ENCODE measurements at places on chromosomes 16 and 17. TPM values are rescaled to one million over a fixed set of nuclear protein-coding genes. Genes with fewer than 3 reads are reported as not detected.

Gene TBX2
- 42.6 TPM for total RNA-seq

Gene PCYT2
- total RNA-seq: 20.8 TPM

DNA sequence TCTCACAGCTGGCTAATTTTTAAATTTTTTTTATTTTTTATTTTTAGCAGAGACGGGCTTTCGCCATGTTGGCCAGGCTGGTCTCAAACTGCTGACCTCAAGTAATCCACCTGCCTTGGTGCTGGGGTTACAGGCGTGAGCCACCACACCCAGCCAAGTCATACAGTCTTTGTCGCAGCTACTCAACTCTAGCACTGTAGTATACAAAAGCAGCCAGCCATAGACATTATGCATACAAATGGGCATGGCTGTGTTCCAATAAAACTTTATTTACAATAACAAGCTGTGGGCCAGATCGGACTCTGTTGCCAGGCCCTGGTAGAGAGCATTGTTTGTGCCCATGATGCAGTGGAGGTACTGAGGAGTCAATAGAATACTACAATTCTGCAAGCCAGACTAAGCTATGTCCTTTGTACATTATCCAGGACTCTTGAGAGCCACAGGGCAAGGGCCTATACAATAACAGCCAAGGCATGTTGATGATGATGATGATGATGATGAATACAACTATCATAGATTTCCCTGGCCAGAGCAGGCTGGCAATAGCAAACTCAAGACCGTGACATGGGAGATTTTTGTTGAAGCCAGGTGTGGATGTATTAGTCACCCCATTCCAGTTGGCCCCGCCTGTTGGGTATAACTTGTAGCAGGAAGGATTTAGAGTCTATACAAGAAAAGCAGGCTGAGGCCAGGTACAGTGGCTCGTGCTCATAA lies 101.8 kb downstream of the MYH11 start:
- no peak for DNase-seq

Gene ETV4
- total RNA-seq: 2.3 TPM

GRCh38 chr16:88591577-88592021 lies 21.4 kb downstream of the ZC3H18 start:
- no peak for DNase-seq

Gene NPW
- total RNA-seq: 1.2 TPM

Gene CBFA2T3
- total RNA-seq: 4.4 TPM

DNA sequence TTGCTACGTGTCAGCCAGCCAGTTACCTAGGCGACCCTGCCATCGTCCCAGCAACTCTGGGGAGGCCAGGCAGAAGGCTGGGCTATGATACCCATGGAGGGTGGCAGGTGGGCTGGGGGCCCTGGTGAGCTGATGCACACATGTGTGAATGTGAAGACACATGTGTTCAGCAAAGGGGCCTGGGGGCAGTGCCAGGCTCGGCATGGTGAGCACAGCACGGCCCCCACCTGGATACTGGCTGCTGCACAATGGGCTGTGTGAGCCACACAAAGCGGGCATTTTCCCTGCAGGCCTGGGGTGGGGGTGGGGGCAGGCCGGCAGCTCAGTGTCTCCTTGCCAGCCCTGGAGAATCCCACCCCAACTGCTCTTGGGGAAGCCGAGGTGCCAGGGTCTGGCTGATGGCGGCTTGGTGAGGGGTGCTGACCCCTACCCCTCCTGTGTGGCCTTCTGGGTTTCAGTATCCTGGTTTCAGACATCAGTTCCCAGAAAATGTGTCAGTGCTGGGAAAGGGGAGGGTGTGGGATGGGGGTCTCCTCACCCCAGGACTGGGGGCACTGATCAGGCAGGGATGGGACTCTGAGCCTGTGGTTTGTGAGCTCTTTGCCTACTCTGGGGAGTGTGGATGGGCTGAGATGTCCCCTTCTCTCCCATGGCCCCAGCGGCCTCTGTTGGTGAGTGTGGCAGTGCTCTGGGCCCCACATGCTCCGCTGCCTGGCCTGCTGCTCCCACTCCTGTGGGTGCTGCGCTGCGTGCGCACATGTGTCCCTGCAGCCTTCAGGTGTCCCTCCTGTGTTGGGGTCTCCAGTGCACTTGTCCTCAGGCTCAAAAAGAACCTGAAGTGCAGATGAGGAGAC lies 5.1 kb downstream of the LLGL1 start:
- no peak for DNase-seq

DNA sequence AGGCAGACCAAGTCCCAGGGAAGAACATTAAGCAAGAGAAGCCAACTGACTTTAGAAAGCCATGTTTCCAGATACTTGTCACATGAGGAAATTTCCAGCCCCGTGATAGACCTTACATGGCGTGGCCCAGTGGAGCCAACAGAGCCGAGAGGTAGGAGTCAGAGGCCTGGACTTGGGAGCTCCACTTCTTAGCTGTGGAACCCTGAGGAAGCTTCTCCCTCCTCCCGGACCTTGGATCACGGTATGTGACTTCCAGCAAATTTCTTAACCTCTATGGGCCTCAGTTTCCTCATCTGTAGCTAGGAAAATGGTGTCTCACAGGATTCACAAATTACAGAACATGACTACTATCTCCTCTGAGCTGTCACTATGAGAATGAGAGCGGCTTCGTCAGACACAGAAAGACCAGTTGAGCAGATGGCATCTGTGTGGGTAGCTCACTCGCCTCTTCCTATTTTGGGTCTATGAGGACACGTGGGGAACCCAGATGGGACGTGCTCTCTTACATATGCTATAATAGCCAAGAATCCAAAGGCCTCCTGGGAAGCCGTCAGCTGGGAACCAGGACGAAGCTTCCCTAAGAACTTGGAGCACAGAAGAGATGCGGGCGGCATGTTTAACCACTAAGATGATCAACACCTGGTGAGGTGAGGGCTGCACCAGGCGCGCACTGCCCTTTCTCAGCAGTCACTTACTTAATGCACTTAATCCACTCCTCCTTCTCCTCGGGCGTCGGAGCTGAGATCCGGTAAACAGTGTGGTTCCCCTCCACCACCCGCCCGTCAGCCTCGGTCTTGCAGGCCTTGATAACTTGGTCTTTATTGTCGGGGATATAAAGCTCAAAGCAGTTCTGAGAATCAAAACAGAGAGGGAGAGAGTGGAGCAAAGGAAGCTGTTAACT lies 102.3 kb downstream of the CYTH1 start:
- no peak for DNase-seq

- DNase-seq: no peak
Measured at GRCh38 chr17:39549747-39550573, 57.8 kb downstream of the NEUROD2 start.

- no peak for DNase-seq
Measured at GRCh38 chr17:2735896-2736295, 13.6 kb downstream of the CCDC92B start.

Gene PRSS53
- 2.4 TPM for total RNA-seq

DNA sequence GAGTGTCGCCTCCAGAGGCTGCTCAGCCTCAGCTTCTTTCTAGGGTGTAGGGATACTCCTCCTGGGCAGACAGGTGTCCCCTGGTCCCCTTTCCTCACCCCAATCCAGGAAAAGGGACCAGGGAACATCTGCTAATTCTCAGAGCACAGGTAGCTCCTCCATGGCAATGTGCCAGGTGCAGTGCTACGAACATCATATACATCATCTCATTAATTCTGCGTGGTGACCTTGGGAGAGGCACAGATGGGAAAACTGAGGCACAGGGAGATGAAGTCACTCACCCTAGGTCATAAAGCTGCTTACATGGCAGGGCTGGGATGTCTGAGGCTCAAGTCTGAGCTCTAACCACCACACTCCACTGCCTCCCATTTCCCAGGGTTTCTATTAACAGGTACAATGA lies 11.7 kb downstream of the HDAC5 start:
- DNase-seq: no peak

Gene ZNF423
- 12.5 TPM for total RNA-seq

DNA sequence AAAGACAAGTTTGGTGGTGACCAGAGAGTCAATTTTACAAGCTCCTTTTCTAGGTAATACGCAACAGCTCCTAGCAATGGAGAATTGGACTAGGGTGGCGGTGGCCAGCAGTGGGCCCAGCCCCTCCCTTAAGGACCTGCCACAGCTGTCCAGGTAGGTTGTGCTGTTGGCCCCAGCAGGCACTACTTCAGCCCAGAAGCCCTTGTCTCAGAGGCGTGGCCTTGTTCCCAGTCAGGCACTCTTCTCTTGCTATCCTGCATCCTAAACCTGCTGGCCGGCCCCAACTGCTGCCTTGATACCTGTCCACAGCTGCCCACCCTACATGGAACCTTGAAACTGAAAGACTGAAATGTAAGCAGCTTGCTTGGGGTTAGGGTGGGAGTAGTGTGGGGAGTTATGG lies 989 bp upstream of the GALK1 start:
- DNase-seq: no peak

DNA sequence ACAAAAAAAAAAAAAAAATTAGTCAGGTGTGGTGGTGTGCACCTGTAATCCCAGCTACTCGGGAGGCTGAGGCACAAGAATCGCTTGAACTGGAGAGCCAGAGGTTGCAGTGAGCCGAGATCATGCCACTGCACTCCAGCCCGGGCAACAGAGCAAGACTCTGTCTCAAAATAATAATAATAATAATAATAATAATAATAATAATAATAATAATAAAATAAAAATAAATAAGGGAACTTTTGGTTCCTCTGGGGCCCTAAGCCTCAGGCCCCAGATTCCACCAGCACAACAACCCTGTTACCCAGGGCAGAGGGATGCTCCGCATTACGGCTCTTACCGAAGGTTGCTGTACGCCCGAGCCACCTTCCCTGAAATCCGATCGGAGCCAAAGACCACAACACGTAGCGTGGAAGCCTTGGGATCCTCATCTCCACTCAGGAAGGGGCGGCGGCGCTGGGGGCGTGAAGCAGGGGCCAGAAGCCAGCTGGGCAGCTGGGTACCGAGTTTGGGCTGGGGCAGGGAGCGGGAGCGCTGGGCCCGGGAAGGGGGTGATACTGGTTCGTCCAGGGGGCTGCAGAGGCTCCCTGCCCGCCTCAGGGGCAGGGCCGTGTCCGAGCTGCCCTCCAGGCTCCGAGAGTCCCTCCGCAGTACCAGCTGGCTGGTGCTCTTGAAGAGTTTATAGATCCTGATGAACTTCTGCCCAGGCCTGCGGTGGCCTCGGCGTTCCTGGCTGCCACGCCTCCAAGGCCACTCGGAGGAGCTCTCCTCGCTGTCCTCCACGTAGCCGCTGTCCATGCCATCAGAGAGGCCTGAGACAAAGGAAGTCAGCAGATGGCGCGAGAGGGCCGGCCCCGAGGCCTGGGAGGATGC lies 20.6 kb upstream of the PIK3R6 start:
- peak; percentile 79 for DNase-seq

GRCh38 chr17:17064322-17064721 lies 22.1 kb downstream of the MPRIP start:
- peak; percentile 16 for DNase-seq

DNA sequence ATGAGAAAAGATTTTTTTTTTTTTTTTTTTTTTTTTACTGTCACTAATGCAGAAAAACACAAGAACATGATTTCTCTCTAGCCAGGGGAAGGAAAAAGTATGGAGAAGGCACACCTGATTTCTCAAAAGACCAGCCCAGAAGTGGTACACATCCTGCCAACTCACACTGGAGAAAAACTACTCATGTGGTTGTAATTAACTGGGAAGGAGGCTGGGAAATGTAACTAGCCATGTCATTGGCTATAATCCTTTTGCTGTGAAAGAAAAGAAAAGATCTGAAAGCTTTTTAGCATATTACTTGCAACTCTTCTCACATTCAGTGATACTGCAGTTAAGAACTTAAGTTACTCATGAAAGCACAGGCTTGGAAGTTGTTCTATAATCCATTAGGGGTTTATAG lies 195.9 kb upstream of the PMFBP1 start:
- DNase-seq: no peak

Gene ASPA
- 6.6 TPM for total RNA-seq

DNA sequence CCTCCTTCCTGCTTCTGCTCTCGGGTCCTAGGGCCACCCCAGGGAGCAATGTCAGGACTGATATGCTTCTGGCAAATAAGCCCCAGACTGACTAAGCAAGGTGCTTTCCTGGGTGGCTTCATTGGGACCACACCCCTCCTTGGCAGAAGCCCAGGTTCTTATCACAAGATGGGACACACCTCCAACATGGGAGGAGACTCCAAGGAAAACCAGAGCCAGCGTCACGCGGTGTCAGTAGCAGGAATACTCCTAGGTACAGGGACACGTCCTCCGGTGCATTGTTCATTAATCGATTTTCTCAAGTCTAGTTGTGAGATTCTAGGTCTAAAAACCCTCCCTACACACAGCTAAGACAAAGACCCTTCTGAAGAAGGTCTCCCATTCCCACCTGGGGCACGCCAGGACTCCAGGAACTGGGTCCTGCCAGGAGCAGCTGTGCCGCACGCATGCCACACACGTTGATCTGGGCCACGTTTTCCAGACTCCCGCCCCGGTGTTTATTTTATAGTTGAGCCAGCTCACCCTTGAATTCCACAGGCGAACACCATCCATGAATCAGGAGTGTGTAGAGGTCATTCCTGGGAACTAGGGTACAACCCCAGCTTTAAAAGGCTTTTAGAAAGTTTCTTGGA lies 30.8 kb downstream of the FA2H start:
- DNase-seq: no peak

- DNase-seq: no peak
Measured at GRCh38 chr17:36992701-36993100, 43.9 kb downstream of the AATF start.

DNA sequence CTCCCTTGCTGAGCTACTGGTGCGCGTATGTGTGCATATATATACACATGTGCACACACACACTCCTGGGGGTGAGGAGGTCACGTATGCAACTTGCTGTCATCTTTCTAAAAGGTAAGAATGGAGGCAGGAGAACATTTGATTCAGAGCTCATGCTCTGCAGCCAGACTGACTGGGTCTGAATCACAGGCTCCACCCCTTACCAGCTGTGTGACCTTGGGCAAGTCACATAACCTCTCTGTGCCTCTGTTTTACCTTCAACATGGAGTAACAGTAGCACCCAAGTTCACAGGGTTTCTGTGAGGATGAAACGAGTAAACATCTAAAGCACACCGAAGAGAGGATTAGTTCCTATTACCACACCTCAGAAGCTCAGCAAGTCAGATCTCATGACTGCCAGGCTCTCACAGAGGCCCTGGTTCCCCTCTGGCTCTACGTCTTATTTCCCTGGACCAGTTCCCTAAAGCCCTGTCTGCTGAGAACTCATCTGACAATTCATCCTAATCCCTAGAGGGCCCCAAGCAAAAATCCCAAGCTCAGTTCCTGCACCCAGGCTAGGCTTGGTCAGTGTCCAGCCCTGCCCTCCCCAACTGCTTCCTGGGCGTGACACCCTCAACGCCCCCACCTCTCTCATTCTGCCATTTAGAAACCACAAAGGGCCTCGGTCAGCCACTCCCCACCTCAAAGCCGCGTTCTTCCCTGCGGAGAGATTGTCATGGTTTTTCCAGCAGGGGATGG lies 28.7 kb downstream of the ABR start:
- DNase-seq: no peak

GRCh38 chr17:83194761-83195329 lies 115.4 kb downstream of the METRNL start:
- DNase-seq: peak; percentile 84

DNA sequence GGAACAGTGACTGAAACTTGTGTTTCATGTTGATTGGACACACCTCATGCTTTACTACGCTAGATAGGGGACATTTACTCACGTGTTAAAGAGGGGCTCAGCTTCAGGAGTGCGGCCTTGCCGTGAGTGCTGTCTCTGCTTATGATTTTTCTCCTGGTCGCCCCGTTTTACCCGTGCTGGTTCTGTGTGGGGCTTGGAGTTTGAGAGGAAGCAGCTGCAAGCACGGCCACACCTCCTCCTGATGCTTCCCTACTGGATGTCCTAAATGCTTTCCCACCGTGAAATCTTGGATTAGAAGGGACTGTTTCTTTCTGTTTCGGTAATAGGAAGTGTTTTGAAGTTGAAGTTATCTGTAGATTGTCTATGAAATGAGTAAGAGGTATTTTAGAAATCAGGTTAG lies 54.0 kb upstream of the ZNF750 start:
- no peak for DNase-seq

Gene PMFBP1
- 0.66 TPM for total RNA-seq

GRCh38 chr17:37839196-37839978 lies 84.8 kb upstream of the TBC1D3K start:
- DNase-seq: no peak

Gene CNTD1
- not detected for total RNA-seq
